ENCODE measurements at places on chromosomes 6 and 20.

- no peak for DNase-seq
Measured at GRCh38 chr6:6003621-6004366, 2.9 kb downstream of the NRN1 start.

DNA sequence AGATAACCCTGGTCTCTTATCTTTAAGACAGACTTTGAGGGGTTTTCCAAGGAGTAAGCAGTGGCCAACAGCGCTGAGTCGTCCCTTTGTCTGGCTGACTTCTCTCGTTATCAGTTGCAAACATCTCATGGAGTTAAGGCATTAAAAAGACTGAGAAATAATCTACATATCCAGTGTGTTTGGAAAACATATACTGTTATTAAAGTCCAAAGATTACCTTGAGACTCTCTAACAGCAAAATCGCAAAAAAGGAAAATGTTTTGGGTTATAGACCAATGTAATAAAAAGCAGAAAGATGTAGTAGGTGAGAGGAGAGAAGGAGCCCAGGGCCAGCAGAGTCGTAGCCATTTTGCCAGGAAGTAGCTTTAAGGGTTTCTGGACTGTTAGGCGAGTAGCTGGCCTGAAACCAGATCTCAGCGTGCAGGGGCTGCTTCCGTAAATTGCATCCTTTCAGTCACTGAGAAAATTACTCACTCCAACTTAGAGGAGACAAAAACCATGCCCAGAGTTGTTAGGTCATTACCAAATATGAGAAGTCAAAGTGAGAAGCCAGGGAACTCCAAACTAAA is 24.6 kb downstream of the MYLK4 start:
- no peak for DNase-seq

DNA sequence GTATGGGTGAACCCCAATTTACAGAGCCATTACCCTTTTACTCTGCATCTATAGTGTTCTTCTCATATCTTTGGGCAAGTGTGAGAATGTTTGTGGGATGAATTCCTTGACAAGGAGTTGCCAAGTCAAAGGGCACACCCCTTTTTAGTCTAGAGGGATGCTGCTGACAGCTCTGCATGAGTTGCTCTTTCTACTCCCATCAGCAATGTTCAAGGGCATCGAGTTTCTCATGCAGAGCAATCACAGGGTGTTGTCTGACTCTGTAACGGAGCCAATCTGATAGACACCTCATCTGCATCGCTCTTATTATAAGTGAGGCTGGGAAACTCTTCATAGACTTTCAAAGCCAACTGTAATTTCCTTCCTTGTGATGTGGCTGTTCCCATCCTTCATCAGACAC is 77.4 kb downstream of the EDN3 start:
- no peak for DNase-seq

- no peak for DNase-seq
Measured at GRCh38 chr6:46688117-46688965, 656 bp downstream of the TDRD6 start.

- no peak for DNase-seq
Measured at GRCh38 chr6:87514831-87515230, 42.1 kb downstream of the SLC35A1 start.

GRCh38 chr6:83884523-83884922 is 25.0 kb downstream of the CYB5R4 start:
- peak; percentile 51 for DNase-seq
